Endodermal cell (in vitro differentiated cells): ENCODE measurements at places on chromosomes 16 and 17.

DNA sequence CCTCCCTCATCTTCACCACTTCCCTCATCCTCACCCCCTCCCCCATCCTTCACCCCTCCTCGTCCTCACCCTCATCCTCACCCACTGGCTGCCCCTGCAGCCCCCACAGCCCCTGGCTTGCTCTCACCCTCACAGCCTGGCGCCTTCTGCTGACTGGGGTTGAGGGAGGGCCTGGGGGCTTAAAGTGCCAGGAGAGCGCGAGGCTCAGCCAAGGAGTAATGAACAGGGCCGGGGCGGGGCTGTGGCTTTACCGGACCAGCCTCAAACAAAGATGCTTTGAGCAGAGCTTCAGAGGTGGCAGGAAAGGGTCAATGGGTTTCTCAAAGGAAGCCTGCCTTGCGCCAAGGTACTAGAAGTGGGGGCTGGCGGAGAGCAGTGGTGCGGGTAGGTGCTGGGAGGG, at the start of gene PRSS33:
PRSS33 (minus strand) TSS at position 155 of the 400 bp plus-strand sequence. CDS start 1,013 bp downstream, outside the sequence.
- no peak for DNase-seq

DNA sequence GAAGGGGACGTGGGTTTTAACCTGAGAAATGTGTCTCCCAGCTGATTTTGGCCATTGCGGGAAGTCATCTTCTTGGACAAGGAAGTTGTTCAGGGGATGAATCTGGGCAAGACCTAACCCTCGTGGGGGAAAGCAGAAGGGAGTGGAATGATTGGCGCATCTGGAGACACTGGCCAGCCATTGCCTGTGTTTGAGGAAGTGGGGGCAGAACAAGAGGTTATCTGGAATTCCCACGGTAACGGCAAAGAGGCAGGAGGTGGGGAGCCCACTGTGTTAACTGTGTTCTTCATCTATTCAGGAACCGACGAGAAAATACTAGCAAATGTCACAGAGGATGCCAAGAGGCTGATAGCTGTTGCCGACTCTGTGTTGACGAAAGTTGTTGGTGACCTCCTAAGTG, 66.9 kb downstream of the RNF213 start:
- no peak for DNase-seq

GRCh38 chr17:7894226-7894625, 5.6 kb downstream of the CHD3 start:
- peak; percentile 22 for DNase-seq

GRCh38 chr16:53428681-53429080, 5.6 kb upstream of the RBL2 start:
- DNase-seq: no peak

DNA sequence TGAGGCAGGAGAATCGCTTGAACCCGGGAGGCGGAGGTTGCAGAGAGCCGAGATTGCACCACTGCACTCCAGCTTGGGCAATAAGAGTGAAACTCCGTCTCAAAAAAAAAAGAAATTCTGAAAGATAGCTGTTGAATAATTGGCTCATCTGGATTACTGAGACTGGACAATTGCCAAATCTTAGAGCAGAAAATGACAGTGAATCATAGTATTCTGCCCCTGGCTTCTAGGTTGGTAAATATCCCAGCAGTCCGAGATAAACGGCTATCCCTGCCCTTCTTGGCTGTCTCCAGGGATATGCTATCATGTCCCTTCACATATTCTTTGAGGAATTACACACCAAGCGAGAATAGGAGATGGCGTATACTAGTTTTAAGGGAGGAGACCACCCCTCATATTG, 35.5 kb upstream of the METTL16 start:
- DNase-seq: no peak

- no peak for DNase-seq
Observed at GRCh38 chr16:71623597-71623996, 2.4 kb upstream of the MARVELD3 start.

DNA sequence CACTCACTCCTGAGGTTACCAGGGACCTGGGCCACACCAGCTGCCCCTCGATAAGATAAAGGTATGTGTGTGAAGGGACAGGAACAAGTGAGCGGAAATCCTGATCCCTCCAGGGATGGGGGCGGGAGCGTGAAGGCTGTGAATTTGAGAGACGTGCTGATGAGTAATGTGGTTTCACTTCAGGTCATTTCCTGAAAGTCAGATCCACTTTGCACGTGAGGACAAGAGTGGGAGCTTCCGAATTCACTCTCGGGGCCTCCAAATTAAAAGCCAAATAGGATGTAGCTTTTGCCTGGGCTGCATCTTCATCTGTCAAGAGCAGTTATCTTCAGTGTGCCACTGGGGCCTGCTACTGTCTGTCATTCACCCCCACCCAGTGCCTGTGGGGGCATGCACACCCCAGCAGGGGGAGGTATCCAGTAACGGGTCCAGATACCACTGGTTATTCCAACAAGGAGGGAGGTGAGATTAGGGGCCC, 87.4 kb upstream of the LHX1 start:
- peak; percentile 91 for DNase-seq

DNA sequence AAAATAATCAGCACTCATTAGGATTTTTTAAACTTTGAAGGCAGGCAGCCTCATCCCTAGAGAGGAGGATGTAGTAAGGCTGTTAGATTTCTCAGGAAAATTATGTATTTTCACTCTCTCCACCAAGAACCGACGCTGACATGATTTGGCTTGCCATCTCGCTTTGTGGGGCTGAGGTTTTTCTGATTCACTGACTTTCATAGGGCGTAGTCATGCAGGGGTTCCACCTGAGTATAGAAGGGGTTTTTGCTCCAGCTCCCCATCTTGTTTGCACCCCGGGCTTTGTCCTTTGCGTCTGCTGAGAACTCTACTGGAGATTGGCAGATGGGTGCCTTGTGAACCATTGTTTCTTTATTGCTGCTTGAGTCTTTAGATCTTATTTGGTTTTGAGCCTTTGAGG, 20.2 kb downstream of the TOM1L1 start:
- DNase-seq: no peak

GRCh38 chr17:78362232-78362631, 2.4 kb upstream of the SOCS3 start:
- no peak for DNase-seq

GRCh38 chr17:63954402-63955063, 18.2 kb downstream of the SCN4A start:
- DNase-seq: no peak

DNA sequence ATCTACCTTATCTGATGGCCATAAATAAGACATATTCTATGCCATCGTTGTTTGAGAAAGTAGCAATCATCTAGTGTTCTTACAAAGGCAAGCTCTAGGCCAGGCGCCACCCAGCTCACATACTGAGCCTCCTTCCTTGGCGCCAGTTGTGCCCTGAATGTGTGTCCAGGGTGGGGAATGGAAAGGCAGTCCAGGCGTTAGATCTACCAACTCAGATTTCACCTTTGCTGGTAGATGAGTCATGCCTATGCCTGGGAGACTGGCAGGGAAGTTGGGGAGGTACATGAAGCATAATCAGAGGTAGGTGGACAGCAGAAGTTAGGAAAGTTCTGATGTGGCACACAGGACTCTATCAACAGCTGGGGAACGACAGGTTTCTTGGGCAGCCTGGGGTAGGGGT, 23.6 kb downstream of the SDR42E1 start:
- no peak for DNase-seq

GRCh38 chr17:45224671-45225050, 3.0 kb downstream of the FMNL1 start:
- DNase-seq: no peak
